GM12878 (cell line): ENCODE measurements at places on chromosomes 6 and 20. TPM values are rescaled to one million over a fixed set of nuclear protein-coding genes. Genes with fewer than 3 reads are reported as not detected.

DNA sequence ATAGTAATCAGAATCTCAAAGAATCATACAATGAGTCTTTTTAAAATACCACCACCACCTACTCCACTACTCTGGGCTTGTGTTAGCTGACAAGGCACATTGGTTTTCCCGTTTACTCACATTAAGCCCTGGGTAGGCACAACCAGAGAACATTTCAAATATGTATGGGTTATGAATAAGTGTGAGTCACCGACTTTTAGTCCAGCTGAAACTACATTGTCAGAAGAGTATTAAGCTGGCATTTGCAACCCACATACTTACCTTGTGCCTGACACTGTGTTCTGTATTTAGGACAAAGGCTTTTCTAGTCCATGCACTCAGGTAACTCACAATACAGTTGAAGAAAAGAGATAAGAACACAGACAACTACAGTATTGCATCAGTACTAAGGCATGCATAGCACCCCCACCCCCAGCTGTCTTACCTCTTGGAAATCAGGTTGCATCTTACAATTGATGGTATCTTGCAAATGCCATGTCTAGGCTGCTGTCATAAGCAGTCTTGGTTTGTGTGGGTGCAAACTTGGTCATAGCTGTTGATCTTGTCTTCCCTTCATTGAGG is 40.3 kb upstream of the AHI1 start:
- H3K4me3 ChIP-seq, result no peak overlapping the region
- H3K36me3 ChIP-seq, result no peaks in the 10 kb centered on the region
- no peak overlapping the region for H3K27ac ChIP-seq
- DNase-seq, result no peak

GRCh38 chr20:44802702-44803101 is 7.6 kb downstream of the RIMS4 start:
- H3K4me1 ChIP-seq, result no peaks in the 10 kb centered on the region
- H3K27ac ChIP-seq, result no peak overlapping the region
- DNase-seq, result no peak
- H3K27me3 ChIP-seq, result no peaks in the 10 kb centered on the region; the same call in 1 of the 2 replicates
- H3K36me3 ChIP-seq, result no peaks in the 10 kb centered on the region

GRCh38 chr20:49513517-49513916 is 31.0 kb upstream of the KCNB1 start:
- H3K27ac ChIP-seq, result no peak overlapping the region
- 0 out of 2 replicates have a peak, but pooled peaks cover 4% of the 10 kb centered on the region for H3K27me3 ChIP-seq
- no peak for DNase-seq
- no peaks in the 10 kb centered on the region for H3K36me3 ChIP-seq
- no peaks in the 10 kb centered on the region for H3K4me1 ChIP-seq

DNA sequence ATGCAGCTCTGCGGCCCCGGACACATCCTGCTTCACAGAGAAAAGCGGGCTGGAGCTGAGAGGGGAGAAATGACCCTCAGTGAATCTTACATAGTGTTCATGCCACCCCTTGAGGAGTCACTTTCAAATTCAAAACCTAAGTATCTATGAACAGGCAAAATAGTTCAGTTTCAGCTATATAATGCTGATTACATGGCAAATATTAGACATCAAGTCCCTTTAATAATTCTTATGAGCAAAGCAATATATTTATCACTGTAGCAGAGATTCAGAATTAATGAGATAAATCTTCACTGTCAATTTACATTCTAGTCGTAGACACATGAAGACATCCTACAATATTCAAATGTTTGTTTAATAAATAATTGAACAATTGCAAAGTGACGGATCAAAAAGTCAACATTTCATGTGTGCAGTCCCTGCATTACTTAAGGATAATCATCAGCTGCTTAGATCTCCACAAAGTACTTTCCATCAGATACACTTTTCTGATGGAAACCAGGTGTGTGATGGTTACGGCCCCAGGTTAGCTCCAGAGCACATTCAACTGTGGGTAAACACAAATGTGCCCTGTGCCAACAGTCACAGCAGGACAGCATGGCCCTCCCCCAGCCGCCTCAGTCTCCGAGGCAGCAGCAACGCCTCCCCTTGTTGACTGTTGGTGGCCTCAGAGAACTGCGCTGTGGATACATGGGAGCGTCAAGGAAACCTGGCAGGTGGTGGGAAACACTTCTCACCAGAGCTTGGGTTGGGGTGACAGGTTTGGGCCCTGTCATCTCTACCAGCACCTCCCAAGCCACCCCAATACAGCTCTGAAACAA is 787 bp upstream of the PRR18 start:
- H3K27me3 ChIP-seq, result no peaks in the 10 kb centered on the region; the same call in 1 of the 2 replicates
- H3K4me3 ChIP-seq, result peak overlapping the region; percentile 67
- no peaks in the 10 kb centered on the region for H3K4me1 ChIP-seq

GRCh38 chr6:170317076-170317475 is 10.5 kb downstream of the FAM120B start:
- no peaks in the 10 kb centered on the region for H3K4me1 ChIP-seq
- no peaks in the 10 kb centered on the region for H3K27me3 ChIP-seq
- no peak overlapping the region for H3K4me3 ChIP-seq
- H3K27ac ChIP-seq, result no peak overlapping the region
- H3K36me3 ChIP-seq, result no peaks in the 10 kb centered on the region; the same call in none of the 2 replicates
- DNase-seq, result no peak

GRCh38 chr6:44676826-44677433 is 289.4 kb downstream of the CDC5L start:
- no peaks in the 10 kb centered on the region for H3K4me1 ChIP-seq
- no peak overlapping the region for H3K27ac ChIP-seq
- no peaks in the 10 kb centered on the region for H3K36me3 ChIP-seq
- no peak overlapping the region for H3K4me3 ChIP-seq
- DNase-seq, result no peak

GRCh38 chr20:56628015-56628872 is 862 bp upstream of the TFAP2C start:
- H3K4me3 ChIP-seq, result no peak overlapping the region
- H3K27me3 ChIP-seq, result peaks cover 14% of the 10 kb centered on the region; the same call in 1 of the 2 replicates
- no peaks in the 10 kb centered on the region for H3K36me3 ChIP-seq
- no peak overlapping the region for H3K27ac ChIP-seq
- H3K4me1 ChIP-seq, result no peaks in the 10 kb centered on the region

DNA sequence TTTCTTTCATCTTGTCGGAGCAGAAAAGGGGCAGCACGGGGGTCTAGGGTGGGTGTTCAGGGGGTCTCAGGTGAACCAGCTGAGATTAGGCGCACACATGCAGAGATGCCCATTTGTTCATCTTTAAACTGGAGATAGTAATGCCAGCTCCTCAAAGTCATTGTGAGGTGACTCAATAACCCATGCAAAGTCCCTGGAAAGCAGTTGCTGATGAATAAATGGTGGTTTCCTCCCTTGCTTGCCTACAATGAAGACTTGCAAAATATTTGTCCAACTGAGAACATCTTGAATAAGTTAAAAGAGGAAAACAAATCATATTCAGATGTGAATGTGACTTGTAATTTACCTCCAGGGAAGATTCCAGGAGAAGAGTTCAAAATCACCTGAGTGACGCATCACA is 206.9 kb downstream of the LY86 start:
- peaks cover 45% of the 10 kb centered on the region for H3K4me1 ChIP-seq
- no peak overlapping the region for H3K4me3 ChIP-seq
- DNase-seq, result no peak
- H3K27ac ChIP-seq, result no peak overlapping the region

- H3K36me3 ChIP-seq, result peaks cover 4% of the 10 kb centered on the region; the same call in 1 of the 2 replicates
- no peak overlapping the region for H3K4me3 ChIP-seq
- no peak overlapping the region for H3K27ac ChIP-seq
- H3K4me1 ChIP-seq, result peaks cover 8% of the 10 kb centered on the region
- H3K27me3 ChIP-seq, result no peaks in the 10 kb centered on the region
- DNase-seq, result no peak
Observed at GRCh38 chr6:44232676-44233566, 9.5 kb downstream of the SLC29A1 start.

GRCh38 chr6:168054765-168055560 is 24.0 kb downstream of the FRMD1 start:
- no peak overlapping the region for H3K27ac ChIP-seq
- H3K4me3 ChIP-seq, result no peak overlapping the region
- DNase-seq, result no peak
- no peaks in the 10 kb centered on the region; the same call in 1 of the 2 replicates for H3K27me3 ChIP-seq

- DNase-seq, result no peak
- no peak overlapping the region for H3K27ac ChIP-seq
- H3K36me3 ChIP-seq, result no peaks in the 10 kb centered on the region
- H3K27me3 ChIP-seq, result peaks cover 2% of the 10 kb centered on the region
- peaks cover 8% of the 10 kb centered on the region for H3K4me1 ChIP-seq
Observed at GRCh38 chr6:11025921-11026635, 18.0 kb downstream of the ELOVL2 start.

DNA sequence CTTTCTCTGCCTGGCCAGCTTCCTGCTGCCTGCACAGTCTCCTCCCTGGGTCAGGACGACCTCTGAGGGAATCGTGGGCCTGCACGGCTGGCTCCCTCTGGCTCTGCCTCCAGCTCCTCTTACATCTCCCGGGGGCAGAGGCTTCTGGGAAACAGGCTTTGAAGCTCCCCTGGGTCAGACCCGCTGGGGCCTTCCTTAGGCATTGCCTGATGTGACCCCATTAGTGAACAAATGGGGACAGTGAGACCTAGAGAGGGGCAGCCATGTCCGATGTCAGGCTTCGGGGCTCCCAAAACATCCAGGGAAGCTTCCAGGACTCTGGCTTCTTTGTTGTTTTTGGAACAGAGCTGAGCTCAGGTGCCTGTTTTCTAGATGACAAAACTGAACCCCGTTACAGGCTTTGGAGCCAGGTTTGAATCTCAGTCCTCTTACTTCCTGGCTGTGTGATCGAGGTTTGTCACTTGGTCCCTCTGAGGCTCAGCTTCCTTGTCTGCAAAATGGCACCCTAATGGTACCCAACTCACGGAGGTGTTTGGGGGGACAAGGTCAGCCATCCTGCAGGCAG is 94.3 kb downstream of the CEBPB start:
- H3K36me3 ChIP-seq, result no peaks in the 10 kb centered on the region
- H3K4me1 ChIP-seq, result peaks cover 24% of the 10 kb centered on the region
- DNase-seq, result no peak
- H3K27ac ChIP-seq, result peak overlapping the region; percentile 59
- peak overlapping the region; percentile 39; the same call in 1 of the 2 replicates for H3K4me3 ChIP-seq

DNA sequence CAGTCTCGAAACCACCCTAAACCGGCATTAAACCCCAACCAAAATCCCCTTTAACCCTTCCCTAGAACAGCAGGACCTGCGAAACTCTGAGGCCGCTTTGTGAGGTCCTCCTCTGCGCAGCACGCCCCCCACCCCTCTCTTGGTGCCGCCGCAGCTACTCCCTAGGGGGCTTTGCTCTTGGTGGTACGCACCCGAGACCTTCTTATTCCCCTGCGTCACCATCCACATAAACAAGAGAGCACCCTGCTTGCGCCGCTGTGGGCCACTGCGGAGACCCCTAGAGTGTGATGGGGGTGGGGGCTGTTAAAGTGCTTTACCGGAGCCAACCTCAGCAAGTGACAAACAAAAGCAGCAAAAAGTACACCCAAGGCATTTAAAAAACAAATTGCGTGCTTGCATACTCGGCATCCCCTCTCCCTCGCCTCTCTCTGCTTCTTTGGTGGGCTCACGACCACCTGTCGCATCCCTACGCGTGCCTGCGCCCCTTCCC is 502 bp upstream of the GNAS start:
- peaks cover 3% of the 10 kb centered on the region for H3K27me3 ChIP-seq
- no peak for DNase-seq
- H3K36me3 ChIP-seq, result no peaks in the 10 kb centered on the region
- peak overlapping the region; percentile 72; the same call in 1 of the 2 replicates for H3K4me3 ChIP-seq
- no peak overlapping the region for H3K27ac ChIP-seq

- H3K4me3 ChIP-seq, result no peak overlapping the region
- no peak overlapping the region for H3K27ac ChIP-seq
- no peaks in the 10 kb centered on the region for H3K27me3 ChIP-seq
- no peaks in the 10 kb centered on the region for H3K36me3 ChIP-seq
Observed at GRCh38 chr6:130140084-130140483, 82.7 kb downstream of the SAMD3 start.

GRCh38 chr20:4813076-4813862 is 91.6 kb downstream of the PRND start:
- H3K36me3 ChIP-seq, result peaks cover 3% of the 10 kb centered on the region; the same call in 1 of the 2 replicates
- H3K4me3 ChIP-seq, result peak overlapping the region; percentile 71
- H3K4me1 ChIP-seq, result peaks cover 69% of the 10 kb centered on the region
- no peaks in the 10 kb centered on the region for H3K27me3 ChIP-seq
- peak overlapping the region; percentile 98 for H3K27ac ChIP-seq
- peak; percentile 43 for DNase-seq

- H3K27me3 ChIP-seq, result no peaks in the 10 kb centered on the region
- peaks cover 10% of the 10 kb centered on the region for H3K4me1 ChIP-seq
- H3K36me3 ChIP-seq, result no peaks in the 10 kb centered on the region; the same call in 1 of the 2 replicates
- H3K27ac ChIP-seq, result no peak overlapping the region
- DNase-seq, result no peak
Observed at GRCh38 chr20:21230686-21231085, 72.4 kb upstream of the XRN2 start.

GRCh38 chr6:47478233-47479139 is 897 bp downstream of the CD2AP start:
- peaks cover 4% of the 10 kb centered on the region; the same call in 1 of the 2 replicates for H3K4me1 ChIP-seq
- peak overlapping the region; percentile 98 for H3K4me3 ChIP-seq
- no peak for DNase-seq
- H3K36me3 ChIP-seq, result no peaks in the 10 kb centered on the region
- no peaks in the 10 kb centered on the region for H3K27me3 ChIP-seq

DNA sequence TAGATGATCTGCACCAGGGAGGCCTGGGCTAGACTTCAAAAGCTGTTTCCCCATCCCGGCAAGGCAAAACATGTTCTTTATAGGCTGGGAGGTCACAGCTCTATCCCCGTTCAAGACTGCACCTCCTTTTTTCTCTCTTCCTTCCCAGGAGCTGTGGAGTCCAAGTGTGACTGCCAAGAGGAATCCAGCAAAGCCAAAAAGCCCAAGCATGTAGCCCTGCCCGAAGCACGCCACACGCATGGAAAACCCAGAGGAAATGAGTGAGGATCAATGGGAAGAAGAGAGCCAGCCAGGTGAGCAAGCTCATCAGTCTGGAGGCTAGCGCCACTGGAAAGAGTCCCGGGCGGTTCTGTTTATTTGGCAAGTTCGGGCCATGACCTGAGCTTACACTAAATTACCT is 240.4 kb downstream of the PRL start:
- no peak overlapping the region for H3K4me3 ChIP-seq
- no peak for DNase-seq
- no peaks in the 10 kb centered on the region for H3K36me3 ChIP-seq
- H3K27me3 ChIP-seq, result no peaks in the 10 kb centered on the region
- no peak overlapping the region for H3K27ac ChIP-seq
- H3K4me1 ChIP-seq, result peaks cover 7% of the 10 kb centered on the region

DNA sequence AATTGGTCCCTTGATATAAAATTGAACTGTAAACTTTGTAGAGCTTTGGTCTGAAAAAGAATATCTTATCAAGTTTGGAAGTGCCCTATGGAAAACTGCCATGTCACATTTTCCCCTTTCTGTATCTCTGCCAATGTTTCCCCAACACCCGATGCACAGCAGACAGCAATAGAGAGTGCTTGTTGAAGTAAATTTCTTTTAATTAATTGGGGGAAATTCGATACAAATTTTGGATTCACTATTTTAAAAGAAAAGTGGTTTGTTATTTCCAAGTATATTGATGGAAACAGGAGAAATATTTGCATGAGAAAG is 208.1 kb downstream of the OGFRL1 start:
- H3K27ac ChIP-seq, result no peak overlapping the region
- no peaks in the 10 kb centered on the region for H3K27me3 ChIP-seq
- 0 out of 2 replicates have a peak overlapping the region, but pooled peaks have one; percentile 5 for H3K4me3 ChIP-seq
- H3K4me1 ChIP-seq, result peaks cover 5% of the 10 kb centered on the region; the same call in 1 of the 2 replicates

The RAMACL gene
- 0.31 TPM in 1 of 2 replicates, not detected in the other for total RNA-seq

The CYP39A1 gene
- not detected in 2 replicates for total RNA-seq

The HLA-DRB1 gene
- 718 and 768 TPM in 2 replicates for total RNA-seq

The ZBTB24 gene
- 11.9 and 12.4 TPM in 2 replicates for total RNA-seq

The ZNF512B gene
- total RNA-seq, result 21.2 and 23.9 TPM in 2 replicates

The ETV7 gene
- total RNA-seq, result 1.6 and 1.9 TPM in 2 replicates

The LRP11 gene
- total RNA-seq, result 0.05 and 0.23 TPM in 2 replicates

The GINM1 gene
- 28.7 and 29.3 TPM in 2 replicates for total RNA-seq

The SEMG1 gene
- total RNA-seq, result not detected in 2 replicates

The DNMT3B gene
- total RNA-seq, result 1.8 and 1.9 TPM in 2 replicates

The FAM83C gene
- total RNA-seq, result not detected in 2 replicates

The FBXO5 gene
- 35.6 and 37.5 TPM in 2 replicates for total RNA-seq

The SIGLEC1 gene
- total RNA-seq, result 0.05 TPM in 1 of 2 replicates, not detected in the other

The CRISP3 gene
- not detected in 2 replicates for total RNA-seq

The FNDC1 gene
- total RNA-seq, result not detected in 2 replicates

The SNX21 gene
- total RNA-seq, result 0.77 and 1.2 TPM in 2 replicates
